ENCODE measurements at places on chromosomes 13 and 19. TPM values are rescaled to one million over a fixed set of nuclear protein-coding genes. Genes with fewer than 3 reads are reported as not detected.

- peaks cover 54% of the 10 kb centered on the region for H3K4me1 ChIP-seq
- peak overlapping the region; percentile 39 for H3K27ac ChIP-seq
- no peaks in the 10 kb centered on the region for H3K36me3 ChIP-seq
- no peaks in the 10 kb centered on the region for H3K27me3 ChIP-seq
- H3K4me3 ChIP-seq, result no peak overlapping the region
- DNase-seq, result no peak
Measured at GRCh38 chr13:110524541-110525257, 36.8 kb downstream of the RAB20 start.

Gene CDADC1
- total RNA-seq, result 7.6 TPM

- no peak overlapping the region for H3K4me3 ChIP-seq
- no peaks in the 10 kb centered on the region for H3K27me3 ChIP-seq
- DNase-seq, result no peak
- no peak overlapping the region for H3K27ac ChIP-seq
- H3K36me3 ChIP-seq, result no peaks in the 10 kb centered on the region
Measured at GRCh38 chr19:31500197-31500830, 151.1 kb upstream of the TSHZ3 start.

GRCh38 chr13:32151240-32151639 is 119.7 kb downstream of the FRY start:
- H3K27ac ChIP-seq, result no peak overlapping the region
- H3K4me3 ChIP-seq, result no peak overlapping the region
- H3K36me3 ChIP-seq, result no peaks in the 10 kb centered on the region
- no peaks in the 10 kb centered on the region for H3K4me1 ChIP-seq
- no peaks in the 10 kb centered on the region for H3K27me3 ChIP-seq

GRCh38 chr13:32407854-32408253 is 20.1 kb downstream of the N4BP2L1 start:
- H3K27me3 ChIP-seq, result no peaks in the 10 kb centered on the region
- H3K4me3 ChIP-seq, result no peak overlapping the region

Gene KLHL1
- not detected for total RNA-seq

Measured in HCT116 (cell line).